ENCODE measurements at places on chromosomes 6 and 20.
A peak's percentile ranks its signal among the peaks of the same experiment; 100 is the strongest.

DNA sequence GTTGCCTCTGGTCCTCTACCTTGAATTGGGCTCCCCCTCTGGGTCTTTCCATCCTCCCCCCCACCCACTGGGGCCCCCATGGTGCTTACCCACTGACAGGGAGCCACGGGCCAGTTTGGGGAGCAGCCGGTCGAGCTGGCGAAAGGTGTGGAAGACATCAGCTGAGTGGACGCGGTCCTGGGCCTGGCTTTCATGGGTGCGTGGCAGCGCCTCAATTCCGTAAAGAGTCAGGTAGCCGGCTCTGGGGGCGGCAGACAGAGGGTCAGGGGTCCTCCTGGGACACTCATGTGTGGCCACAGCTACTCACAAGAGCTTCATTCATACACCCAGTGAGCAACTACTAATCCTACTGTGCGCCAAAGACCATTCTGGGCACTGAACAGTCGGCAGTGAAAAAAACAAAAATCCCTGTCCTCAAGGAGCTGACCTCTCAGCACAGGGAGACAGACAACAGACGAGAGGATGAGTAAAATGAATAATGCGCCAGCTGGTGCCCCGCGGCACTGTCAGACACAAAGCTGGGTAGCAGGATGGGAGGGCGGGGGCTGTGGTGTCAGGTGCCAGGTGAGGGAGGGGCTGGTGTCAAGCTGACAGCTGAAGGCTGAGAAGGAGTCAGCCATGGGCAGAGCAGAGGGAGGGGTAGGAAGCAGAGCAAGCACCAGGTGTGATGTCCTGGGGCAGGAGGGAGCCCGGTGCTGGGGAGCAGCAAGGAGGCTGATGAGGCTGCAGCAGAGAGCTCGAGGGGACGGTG is 28.3 kb downstream of the PTGIS start:
- DNase-seq, result no peak

- DNase-seq, result no peak
Observed at GRCh38 chr6:72535124-72535523, 86.7 kb upstream of the KCNQ5 start.

GRCh38 chr6:130848945-130849344 is 21.7 kb downstream of the SMLR1 start:
- peak; percentile 46 for DNase-seq

DNA sequence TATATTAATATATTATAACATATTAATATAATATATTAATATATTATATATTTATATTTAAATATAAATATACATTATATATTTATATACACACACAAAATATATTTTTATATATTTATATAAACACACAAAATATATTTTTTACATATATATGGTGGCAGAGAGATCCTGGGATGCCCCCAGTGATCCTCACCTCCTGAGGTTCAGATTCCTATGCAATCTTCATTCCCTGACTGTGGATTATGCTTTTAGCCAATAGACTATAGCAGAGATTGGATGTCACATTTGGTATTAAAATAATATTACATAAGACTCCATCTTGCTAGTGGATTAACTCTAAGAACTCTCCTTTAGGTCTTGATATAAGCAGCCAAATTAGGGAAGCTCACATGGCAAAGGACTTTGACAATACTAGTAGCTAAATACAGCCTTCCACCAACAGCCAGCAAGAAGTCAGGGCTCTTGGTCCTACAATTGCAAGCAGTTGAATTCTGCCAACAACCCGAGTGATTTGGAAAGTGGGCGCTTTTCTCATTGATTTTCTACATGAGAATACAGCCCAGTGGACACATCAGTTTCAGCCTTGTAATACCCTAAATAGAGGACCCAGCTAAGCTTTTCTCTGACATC is 681.0 kb downstream of the C6orf118 start:
- DNase-seq, result no peak

- DNase-seq, result no peak
Observed at GRCh38 chr6:125524356-125524755, 222.6 kb upstream of the HDDC2 start.

DNA sequence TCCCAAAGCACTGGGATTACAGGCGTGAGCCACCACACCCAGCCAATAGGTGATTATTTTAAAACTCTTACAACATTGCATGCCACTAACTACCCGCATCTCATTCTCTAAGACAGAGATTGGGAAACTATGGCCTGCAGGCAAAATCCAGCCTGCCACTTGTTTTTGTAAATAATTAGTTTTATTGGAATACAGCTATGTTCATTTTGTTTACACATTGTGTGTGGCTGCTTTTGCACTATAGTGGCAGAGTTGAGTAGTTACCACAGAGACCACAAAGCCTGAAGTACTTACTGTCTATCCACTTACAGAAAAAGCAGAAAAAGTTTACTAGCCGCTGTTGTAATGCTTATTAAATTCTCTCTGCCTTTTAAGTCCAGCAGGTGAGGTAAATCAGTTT is 16.4 kb upstream of the PKIG start:
- no peak for DNase-seq

DNA sequence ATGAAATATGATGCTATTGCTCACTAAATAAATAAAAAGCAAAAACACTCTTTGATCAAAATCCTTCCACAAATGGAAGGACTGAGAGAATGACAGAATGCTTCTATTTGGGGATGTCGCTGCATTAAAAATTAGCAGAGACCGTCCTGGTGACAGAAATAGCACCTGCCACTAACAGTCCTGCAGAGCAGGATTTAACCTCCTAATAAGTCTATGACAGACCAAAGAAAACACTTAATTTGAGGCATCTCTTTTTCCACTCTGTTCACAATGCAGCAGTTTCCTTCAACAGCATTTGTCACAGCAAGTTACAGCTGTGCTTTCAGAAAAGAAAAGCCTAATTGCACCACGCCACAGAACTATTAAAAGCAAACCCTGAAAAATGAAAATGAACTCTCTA is 140.6 kb upstream of the BEND6 start:
- no peak for DNase-seq

- DNase-seq, result no peak
Observed at GRCh38 chr6:125926711-125927110, 29.9 kb upstream of the HINT3 start.

DNA sequence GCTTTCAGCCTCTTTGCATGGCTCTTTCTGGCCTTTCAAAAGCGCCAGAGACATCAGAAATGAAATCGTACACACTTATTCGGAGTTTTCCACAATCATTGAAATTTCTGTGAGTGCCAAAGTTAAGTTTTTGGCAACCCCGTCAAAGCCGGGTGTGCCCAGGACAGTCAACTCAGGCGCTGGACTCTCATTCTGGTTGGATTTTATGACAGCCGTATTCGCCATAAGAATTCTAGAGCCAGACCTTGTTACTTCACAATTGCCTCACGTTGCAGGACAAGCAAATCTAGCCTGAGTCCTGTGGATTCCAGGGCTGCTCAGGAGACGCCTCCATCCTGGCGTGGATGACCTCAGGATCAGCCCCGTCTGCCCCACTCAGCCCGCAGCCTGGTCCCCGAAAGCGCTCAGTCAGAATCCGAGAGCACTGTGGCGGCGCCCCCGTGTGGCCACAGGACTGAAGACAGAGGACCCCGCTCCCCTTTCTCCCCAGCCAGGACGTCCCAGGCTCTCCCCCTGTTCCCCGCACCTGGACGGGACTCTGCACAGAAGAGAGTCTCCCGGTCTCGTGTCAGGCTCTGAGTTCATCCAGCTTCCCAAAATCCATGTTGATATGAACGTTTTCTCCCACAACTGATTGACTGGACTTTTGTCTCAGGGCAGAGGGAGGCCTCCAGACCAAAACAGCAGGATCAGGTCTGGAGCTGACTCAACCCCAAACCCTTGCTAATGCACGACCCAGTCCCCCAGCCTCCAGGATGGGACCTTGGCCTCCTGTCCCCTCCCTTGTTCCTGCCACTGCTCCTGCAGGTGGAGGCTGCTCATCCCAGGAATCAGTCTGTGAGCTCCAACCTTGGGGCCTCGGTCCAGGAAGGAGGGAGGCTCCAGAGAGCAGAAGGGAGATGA is 38.2 kb downstream of the MICA start:
- DNase-seq, result peak; percentile 48

DNA sequence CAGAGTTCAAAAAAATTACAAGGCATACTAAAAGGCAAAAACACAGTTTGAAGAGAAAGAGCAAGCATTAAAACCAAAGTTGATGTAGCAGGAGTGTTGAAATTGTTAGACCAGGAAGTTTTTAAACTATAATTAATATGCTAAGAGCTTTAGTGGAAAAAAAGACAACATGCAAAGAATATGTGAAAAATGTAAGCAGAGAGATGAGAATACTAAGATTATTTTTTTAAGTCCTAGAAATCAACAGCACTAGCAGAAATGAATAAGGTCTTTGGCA is 192.6 kb downstream of the ERMARD start:
- DNase-seq, result no peak

- DNase-seq, result no peak
Observed at GRCh38 chr6:125959041-125959440, 2.5 kb downstream of the HINT3 start.

All from HT1080 (cell line).